ENCODE measurements at places on chromosomes 12 and 14. TPM values are rescaled to one million over a fixed set of nuclear protein-coding genes. Genes with fewer than 3 reads are reported as not detected.

The AICDA gene
- polyA plus RNA-seq = not detected

The CPM gene
- 1.8 TPM for polyA plus RNA-seq

The SIX1 gene
- not detected for polyA plus RNA-seq

The GPR68 gene
- polyA plus RNA-seq = 0.71 TPM
